Spinal cord (tissue), 10 donors: ENCODE measurements at places on chromosomes 16 and 17.
A peak's percentile ranks its signal among the peaks of the same experiment; 100 is the strongest.

- peaks cover 48% of the 10 kb centered on the region for H3K36me3 ChIP-seq
- H3K27ac ChIP-seq: peak overlapping the region; percentile 89
- peaks cover 67% of the 10 kb centered on the region for H3K4me1 ChIP-seq
- H3K27me3 ChIP-seq: no peaks in the 10 kb centered on the region
- peak; percentile 1 for DNase-seq
Measured at GRCh38 chr16:964356-965035, 6.3 kb downstream of the LMF1 start.

- H3K36me3 ChIP-seq: peaks cover 5% of the 10 kb centered on the region
- H3K4me1 ChIP-seq: peaks cover 13% of the 10 kb centered on the region
- no peak overlapping the region for H3K27ac ChIP-seq
- DNase-seq: no peak
- no peak overlapping the region for H3K4me3 ChIP-seq
Measured at GRCh38 chr16:356741-357140, 4.2 kb upstream of the AXIN1 start.

DNA sequence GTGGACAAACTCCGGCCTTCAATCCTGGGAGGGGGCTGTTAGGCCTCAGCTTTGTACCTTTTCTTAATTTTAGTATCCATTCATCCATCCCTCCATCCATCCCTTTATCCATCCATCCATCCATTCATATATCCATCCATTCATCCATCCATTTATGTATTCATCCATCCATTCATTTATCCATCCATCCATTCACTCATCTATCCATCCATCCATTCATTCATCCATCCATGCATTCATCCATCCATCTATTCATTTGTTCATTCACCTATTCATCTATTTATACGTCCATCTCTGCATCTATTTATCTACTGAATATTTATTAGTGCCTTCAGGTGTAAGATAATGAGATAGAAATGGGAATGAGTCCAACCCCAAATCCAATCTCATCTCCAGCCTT, 26.0 kb upstream of the MMP2 start:
- no peak overlapping the region for H3K4me3 ChIP-seq
- H3K36me3 ChIP-seq: no peaks in the 10 kb centered on the region
- H3K27me3 ChIP-seq: no peaks in the 10 kb centered on the region
- H3K4me1 ChIP-seq: no peaks in the 10 kb centered on the region
- no peak for DNase-seq

- no peak overlapping the region for H3K27ac ChIP-seq
- no peaks in the 10 kb centered on the region for H3K27me3 ChIP-seq
- no peak overlapping the region for H3K4me3 ChIP-seq
- no peak for DNase-seq
- H3K4me1 ChIP-seq: no peaks in the 10 kb centered on the region
- H3K36me3 ChIP-seq: no peaks in the 10 kb centered on the region
Measured at GRCh38 chr16:64225696-64226095, 896.2 kb downstream of the CDH11 start.

DNA sequence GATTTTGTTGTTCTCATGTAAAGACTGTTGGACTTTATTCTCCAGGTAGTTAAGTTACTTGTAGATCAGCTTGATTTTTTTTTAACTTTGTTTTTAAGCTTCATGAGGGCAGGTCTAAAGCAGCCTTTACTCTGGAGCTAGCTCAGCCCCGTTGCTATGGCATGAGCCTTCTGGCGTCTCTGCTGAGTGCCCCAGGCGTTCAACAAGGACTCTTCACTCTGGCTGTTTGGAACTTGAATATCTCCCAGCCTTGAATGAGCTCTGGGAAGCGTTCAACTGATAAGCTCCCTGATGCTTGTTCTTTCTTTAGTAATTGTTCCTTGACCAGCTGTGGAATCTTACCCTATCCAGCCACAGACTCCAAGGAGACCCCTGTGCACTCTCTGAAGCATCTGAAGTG, 82.3 kb downstream of the GNAO1 start:
- no peaks in the 10 kb centered on the region for H3K27me3 ChIP-seq
- H3K27ac ChIP-seq: no peak overlapping the region
- peaks cover 32% of the 10 kb centered on the region for H3K4me1 ChIP-seq
- H3K36me3 ChIP-seq: peaks cover 10% of the 10 kb centered on the region
- no peak overlapping the region for H3K4me3 ChIP-seq

GRCh38 chr17:79053251-79053925, 21.2 kb upstream of the ENGASE start:
- H3K4me3 ChIP-seq: no peak overlapping the region
- no peaks in the 10 kb centered on the region for H3K27me3 ChIP-seq
- H3K27ac ChIP-seq: no peak overlapping the region

DNA sequence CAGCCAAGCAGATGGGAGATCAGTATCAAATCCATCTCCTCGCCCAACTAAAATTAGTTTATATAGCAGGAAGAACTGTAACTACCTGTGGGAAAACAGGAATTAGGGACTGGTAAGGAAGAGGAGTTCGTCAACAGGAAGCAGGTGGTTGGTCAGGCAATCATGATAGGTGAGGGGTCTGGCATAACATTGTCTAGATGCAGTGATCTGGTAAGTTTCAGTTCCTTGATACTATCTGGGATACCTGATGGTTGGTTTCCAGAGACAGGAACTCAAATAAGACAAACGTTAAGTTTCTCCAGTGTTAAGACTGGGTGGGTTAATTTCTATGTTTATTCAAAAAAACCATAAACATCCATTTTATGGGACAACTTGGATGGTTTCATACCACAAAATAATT, 53.8 kb downstream of the CEP112 start:
- DNase-seq: no peak
- no peak overlapping the region for H3K27ac ChIP-seq
- no peaks in the 10 kb centered on the region for H3K27me3 ChIP-seq
- no peak overlapping the region for H3K4me3 ChIP-seq

DNA sequence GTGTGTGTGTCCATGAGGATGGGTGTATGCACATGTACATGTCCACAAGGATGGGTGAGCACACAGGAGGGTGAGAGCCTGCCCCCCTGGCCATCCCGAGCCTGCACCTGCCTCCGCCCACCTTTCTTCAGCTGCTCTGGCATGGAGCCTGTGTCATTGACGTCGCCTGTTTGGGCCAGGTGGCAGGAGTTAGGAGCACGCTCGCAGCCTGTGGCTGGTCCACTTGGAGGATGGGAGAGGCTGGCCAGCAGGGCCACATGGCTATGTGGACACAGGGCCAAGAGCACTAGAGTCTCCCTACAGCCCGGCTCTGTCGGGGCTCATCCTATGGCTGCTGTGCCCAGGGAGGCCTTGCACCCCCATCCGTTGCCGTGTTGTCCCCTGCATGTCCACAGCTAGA, 21.4 kb downstream of the BAHCC1 start:
- DNase-seq: no peak
- no peaks in the 10 kb centered on the region for H3K27me3 ChIP-seq
- H3K36me3 ChIP-seq: peaks cover 81% of the 10 kb centered on the region
- no peak overlapping the region for H3K27ac ChIP-seq
